ENCODE measurements at places on chromosomes 1 and 21. TPM values are rescaled to one million over a fixed set of nuclear protein-coding genes. Genes with fewer than 3 reads are reported as not detected.

DNA sequence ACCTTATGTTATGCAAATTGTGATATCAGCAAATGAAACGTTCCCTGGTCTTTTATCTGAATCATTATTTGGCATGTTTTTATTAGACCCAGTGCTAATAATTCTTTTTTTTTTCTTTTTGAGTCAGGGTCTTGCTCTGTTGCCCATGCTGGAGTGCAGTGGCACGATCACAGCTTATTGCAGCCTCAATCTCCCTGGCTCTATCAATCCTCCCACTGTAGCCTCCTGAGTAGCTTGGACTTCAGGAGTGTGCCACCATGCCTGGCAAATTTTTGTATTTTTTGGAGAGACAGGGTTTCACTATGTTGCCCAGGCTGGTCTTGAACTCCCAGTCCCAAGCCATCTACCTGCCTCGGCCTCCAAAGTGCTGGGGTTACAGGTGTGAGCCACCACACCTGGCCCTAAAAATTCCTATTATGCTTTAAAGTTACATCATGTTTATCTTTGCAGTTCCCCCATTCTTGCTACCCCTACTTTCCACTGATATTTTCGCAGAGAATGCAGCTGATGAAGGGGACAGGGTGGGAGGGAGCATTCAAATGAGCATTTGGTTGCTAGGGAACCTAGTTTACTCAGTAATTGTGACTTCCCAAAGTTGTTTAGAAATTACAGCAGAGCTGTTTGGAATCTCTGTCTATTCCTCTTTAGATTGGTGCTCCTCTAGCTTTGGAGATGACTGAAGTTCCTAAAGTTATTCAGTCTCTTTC lies 18.4 kb downstream of the C1orf21 start:
- no peak for DNase-seq

DNA sequence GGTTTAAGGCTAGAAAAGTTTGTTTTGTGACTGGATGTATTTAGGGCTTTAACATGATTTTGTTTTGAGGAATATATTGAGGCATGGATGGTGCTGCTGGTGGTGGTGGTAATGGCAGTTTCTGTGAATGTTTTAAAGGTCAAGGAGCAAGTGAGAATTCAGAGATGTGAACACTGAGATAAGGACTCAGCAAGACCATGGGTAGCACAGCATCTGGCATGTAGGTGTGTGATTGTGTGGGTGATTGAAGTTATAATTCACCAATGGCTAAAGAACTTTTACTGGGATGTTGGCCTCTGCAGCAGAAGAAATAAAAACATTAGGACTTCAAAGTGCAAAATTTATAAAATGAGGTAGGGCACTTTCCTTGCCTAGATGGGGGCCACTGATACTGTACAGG lies 65.9 kb downstream of the MACF1 start:
- DNase-seq = no peak

DNA sequence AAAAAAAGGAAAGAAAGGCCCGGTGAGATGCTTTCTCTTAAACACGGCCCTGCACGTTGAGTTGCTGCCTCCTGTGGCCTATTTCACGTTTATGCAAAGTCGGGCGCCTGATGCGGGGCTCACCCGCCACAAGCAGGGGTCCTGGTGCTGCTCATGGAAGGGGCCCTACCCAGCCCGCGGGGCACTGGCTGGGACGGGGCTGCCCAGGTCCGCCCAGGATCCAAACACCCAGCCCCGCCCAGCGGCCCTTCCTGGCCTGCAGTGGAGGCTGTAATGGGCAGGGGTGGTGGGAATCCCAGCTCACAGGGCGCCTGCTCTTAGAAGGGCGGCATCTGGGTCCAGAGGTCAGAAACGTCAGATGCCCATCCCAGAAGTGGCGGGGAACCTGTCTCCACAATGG lies 1.6 kb downstream of the COL6A2 start:
- DNase-seq = no peak

DNA sequence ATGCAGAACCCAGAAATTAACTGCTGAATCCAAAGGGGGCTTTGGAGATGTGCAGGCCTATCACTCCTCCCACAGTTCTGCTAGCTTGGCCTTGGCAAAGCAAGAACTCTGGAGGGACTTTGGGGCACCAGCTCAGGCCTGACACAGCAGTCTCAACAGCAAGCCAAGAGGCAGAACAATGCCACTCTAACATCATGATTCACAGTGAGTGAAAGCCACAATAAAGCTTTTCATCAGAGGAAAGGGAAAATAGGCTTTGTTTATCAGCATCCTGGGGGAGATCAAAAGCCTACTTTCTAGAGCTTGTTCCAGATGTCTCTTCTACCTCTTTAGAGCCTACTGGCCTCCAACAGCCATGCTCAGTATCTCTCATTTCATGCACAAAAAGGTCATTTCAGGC lies 283.4 kb downstream of the KCNH1 start:
- DNase-seq = no peak

LUZP1 gene
- 71.9 TPM for total RNA-seq

STIL gene
- 3.8 TPM for total RNA-seq

GRCh38 chr21:33750017-33750416 lies 107.7 kb downstream of the ITSN1 start:
- no peak for DNase-seq

NTNG1 gene
- 42.3 TPM for total RNA-seq

LCE1E gene
- not detected for total RNA-seq

DNA sequence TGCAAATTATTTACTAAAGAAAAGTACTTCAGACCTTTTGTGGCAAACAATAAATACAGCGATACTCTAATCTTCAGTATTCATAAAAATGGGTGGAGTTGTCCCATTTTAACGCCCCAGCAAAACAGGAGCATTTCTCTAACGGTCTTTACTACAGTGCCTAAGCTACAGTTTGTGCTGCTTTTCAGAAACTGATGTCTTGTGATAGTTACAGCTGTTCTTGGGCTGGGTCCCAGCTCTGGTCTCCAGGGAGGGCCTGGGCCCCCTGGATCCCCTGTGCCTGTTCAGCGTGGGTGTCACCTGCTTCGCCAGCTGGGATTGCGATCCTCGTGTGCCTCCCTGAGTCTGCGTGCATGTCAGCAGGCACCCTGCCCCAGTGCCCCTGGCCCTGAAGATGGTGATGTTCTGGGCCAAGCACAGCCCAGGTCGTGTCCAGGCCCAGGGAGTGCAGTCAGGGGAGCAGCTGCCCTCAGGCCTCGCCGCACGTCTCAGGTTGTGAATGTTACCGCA lies 64.0 kb upstream of the DIP2A start:
- no peak for DNase-seq

PPOX gene
- total RNA-seq = 23.5 TPM

DNA sequence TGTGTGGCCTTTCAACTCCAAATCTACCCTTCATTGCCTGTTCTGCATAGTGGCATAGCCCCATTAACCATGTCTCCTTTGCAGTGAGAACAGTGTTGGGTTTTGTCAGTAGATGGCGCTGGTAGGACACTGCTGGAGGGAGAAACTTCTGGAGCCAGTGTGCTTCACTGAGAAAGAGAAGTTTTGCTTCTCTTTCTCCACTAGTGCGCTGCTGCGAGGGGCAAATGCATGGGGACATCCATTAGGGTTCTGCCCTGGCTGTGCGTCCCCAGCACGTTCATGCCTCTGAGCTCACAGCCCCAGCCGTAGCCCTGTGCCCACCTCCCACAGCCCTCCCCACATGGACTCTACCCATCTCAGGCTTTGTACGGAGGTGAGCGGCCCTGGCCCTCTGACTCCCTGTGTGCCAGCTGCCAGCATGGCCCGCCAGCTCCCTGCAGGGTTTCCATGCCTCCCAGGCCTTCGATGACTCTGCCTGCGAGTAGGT lies 53.1 kb downstream of the RIMS3 start:
- peak; percentile 42 for DNase-seq

IKBKE gene
- total RNA-seq = 14.7 TPM

PYHIN1 gene
- not detected for total RNA-seq

DNA sequence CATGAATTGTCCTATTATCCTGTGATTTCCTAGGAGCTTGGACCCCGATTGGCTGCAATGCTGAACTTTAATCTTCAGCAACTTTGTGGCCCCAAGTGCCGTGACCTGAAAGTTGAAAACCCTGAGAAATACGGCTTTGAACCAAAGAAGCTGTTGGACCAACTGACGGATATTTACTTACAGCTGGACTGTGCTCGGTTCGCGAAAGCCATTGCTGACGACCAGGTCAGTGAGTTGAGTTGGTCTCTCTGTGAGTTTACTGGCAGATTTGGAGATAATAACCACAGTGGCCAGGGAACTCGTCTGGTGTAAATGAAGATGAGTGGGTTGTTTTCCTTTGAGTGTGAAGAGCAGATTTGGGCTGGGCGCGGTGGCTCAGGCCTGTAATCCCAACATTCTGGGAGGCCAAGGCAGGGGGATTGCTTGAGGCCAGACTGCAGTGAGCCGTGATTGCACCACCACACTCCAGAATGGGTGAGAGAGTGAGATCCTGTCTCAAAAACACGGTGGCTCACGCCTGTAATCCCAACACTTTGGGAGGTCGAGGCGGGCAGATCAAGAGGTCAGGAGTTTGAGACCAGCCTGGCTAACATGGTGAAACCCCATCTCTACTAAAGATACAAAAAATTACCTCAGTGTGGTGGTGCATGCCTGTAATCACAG lies 39.1 kb upstream of the KIF1B start:
- no peak for DNase-seq

UBE2U gene
- not detected for total RNA-seq

DNA sequence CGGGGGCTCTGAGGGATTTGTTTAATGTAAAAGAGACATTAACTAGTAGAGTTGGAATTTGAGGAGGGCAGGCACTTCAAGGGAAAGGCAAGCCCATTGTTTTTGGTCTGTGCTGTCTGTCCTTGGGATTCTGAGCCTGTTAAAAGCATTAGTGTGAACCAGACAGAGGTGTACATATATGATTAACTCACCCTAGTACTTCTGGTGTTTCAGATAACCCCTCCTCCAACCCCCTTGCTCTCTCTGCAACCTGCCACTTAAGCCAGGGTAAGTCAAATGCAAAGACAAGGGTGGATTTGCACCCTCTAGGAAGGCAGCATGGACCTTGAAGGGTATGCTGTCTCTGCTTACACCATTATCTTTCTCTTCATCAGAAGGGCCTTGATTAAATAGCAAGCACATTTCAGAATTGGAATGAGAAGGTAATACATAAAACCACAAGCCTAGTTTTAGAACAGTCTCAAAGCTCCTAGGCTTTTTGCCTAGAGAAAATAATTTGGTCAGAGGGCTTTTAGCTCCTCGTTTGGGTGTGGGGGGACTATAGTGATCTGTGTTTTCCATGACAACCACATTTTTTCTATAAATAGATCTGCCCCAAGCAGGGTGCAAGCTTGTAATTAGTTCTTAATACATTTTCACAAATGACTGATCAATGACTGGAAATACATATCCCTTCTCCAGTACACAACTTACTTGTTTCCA lies 120.7 kb upstream of the SGIP1 start:
- no peak for DNase-seq

- peak; percentile 84 for DNase-seq
These were observed 3.3 kb downstream of the CNST start for GRCh38 chr1:246569248-246570238.

FCRL1 gene
- not detected for total RNA-seq

CASQ2 gene
- not detected for total RNA-seq

GRCh38 chr21:21046063-21046462 lies 47.9 kb downstream of the NCAM2 start:
- no peak for DNase-seq

KRTAP11-1 gene
- total RNA-seq = not detected

OR2G6 gene
- not detected for total RNA-seq

C4BPB gene
- total RNA-seq = not detected

RPTN gene
- not detected for total RNA-seq

SUSD4 gene
- total RNA-seq = not detected

METTL18 gene
- 3.1 TPM for total RNA-seq
